ENCODE measurements at places on chromosomes 3 and 15.

DNA sequence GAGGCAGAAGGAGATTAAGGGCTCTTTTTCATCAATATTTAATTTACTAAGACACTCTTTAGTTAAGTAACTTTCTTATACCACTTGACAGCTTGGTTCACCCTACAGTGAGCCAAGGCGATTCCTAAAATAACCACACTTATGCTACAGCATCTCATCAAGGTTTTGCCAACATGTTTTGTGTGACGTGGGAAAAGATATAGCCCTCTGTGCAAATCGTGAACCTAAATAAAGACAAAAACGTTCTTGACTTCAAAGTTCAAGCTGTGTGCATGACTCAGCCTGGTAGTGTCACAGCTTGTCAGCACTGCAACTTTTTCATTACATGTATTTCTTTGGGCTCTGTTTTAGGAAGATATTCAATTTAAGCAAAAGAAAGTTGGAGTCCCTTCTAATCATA, 297.0 kb upstream of the EPHA3 start:
- no peak for DNase-seq

DNA sequence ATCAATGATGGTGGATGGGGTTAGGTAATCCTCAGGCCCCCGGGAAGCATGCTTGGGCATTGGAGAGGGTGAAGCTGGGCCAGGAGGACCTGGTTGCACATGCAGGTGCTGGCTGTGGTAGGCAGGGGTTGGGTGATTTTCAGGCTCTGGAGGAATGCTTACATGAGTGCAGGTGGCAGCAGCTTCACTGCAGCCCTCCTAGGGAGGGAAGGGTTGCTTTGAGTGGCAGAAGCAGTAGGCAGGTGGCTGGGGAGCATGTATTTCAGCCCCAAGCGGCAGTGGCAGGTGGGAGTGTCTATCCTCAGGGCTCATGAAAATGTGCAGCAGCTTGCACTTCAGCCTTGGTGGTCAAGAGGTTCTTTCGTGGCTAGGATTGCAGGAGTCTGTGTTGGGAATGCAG, 230.0 kb upstream of the CTNNB1 start:
- no peak for DNase-seq

GRCh38 chr15:92662762-92663161, 7.2 kb upstream of the FAM174B start:
- DNase-seq, result no peak

DNA sequence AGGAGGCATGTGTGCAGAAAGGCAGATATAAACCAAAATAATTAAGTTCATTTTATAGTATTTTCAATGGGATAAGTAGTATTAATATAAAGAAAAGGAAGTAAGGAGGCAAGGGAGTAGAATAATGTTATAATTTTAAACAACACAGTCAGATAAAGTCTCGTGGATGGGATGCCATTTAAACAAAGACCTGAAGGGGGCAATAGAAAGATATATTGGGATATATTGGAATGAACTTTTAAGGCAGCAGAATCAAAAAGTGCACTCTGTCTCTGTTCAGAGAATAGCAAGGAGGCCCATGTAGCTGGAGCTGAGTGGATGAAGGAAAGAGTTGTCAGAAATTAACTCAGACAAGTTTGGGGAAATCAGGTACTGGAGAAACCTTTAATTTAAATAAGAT, 158.7 kb downstream of the CGGBP1 start:
- DNase-seq, result no peak

DNA sequence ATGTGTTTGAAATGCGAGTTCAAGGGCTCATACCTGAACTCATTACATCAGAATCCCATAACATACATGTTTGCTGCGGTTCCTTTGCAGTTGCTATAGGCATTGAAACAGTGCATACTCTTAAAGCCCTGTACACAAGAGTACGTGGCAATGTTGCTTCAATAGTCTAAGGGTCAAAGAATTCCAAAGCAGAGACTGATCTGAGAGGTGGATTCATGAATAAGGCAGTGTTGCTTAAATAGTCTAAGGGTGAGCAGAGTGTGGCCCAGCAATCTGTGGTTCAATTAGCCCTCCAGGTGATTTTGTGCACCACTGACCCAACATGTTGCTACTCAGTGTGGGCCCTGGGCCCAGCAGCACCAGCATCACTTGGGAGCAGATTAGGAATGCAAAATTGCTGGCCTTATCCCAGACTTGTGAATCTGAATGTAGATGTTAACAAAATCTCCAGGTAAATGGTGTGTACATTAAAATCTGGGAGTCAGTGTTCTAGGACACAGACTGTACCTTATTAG, 314.7 kb upstream of the UMPS start:
- no peak for DNase-seq

- peak; percentile 3 for DNase-seq
These were observed 106.3 kb downstream of the ZBTB20 start for GRCh38 chr3:115040673-115041286.

DNA sequence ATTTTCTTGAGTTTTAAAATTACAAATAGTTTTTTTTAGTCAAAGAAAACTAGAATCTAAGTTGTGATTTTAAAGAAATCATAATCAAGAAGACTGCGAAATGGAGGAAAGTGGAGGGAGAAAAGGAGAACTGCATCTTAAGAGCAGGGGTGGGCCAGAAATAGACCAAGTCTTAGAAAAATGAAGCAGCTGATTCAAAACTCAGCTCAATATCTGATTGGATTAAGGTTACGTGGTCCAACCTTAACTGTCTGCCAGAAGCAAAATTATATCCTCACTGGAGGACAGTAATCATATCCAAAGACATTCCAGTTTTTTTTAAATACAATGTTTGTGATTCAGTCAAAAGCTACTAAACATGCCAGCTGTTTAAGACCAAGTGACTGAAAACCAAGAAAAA, 41.4 kb downstream of the CHSY1 start:
- no peak for DNase-seq

DNA sequence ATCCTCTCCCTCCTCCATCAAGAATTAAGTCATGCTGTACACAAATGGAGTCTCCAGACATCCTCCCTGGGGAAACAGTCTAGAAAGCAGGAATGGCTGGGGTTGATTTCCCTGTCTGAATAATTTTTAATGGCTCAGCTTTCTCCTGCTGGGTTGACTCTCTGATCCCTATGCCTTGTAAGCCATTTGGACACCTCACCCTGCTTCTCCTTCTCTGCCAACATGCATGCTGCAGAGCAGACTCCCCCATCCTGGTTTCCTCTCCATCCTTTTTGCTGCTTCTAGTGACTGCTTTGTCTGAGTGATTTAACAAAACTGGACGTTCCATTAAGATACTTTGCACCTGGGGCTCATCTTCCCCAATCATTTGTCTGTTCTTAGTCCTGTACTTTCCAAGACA, 22.2 kb downstream of the SV2B start:
- DNase-seq, result no peak

DNA sequence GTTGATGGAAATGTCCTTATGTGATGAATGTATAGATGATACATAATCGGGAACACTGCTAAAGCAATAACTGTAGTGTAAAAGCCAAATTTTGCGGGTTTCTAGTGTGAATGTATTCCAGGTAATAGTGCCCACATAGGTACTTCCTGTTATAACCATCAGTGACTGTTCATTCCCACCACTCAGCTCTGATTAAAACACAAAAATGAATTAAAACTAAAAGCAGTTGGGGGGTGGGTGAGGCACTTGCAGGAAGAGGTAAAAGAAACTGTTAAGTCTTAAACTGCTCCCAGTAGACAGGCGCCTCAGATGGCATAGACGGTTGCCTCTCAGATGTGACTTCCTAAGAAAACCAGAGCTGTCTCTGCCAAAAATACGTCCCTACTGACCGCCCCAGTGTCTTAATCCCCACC, 893 bp upstream of the MTHFS start:
- DNase-seq, result peak; percentile 18

GRCh38 chr15:91264651-91265351, 164.7 kb downstream of the SV2B start:
- DNase-seq, result no peak

- no peak for DNase-seq
These were observed 63.9 kb downstream of the ST8SIA2 start for GRCh38 chr15:92457471-92458041.

DNA sequence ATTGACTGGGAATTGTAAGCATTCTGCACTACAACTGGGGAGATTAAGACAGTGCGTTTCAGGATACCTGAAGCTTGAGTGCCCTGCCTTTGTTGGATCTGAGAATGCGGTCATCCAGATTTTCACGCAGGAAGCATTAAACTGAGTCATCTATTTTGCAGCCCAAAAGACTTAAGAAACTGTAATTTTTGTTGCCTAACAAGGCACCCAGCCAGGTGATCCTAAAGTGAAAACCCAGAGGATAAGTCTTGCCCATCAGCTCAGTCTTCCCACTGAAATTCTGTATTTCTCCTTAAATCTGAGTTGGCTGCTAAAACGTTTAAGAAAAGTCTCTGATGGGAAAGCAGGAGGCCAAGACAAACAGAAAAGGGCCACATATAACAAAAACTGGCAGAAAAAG, 242.5 kb upstream of the TMCO5A start:
- DNase-seq, result no peak

GRCh38 chr15:47796339-47796738, 79.0 kb downstream of the SEMA6D start:
- DNase-seq, result no peak

GRCh38 chr15:77187751-77188464, 117.0 kb upstream of the TSPAN3 start:
- no peak for DNase-seq

GRCh38 chr3:110343376-110343775, 728.2 kb upstream of the NECTIN3 start:
- no peak for DNase-seq

DNA sequence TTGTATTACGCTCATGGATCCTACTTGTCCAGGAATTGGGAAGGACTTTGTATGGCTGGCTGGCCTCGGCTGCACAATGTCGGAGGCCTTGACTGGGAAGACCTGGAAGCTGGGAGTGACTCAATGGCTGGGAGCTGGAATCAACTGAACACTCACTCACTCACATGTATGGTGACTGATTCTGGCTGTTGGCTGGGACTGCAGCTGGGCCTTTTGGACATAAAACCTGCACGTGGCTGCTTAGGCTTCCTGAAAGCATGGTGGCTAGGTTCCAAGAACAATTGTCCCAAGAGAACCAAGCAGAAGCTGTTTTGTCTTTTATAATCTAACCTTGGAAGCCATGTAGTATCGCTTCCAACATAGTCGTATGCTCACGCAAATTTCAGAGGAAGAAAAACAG, 38.0 kb upstream of the CMTM8 start:
- DNase-seq, result no peak

DNA sequence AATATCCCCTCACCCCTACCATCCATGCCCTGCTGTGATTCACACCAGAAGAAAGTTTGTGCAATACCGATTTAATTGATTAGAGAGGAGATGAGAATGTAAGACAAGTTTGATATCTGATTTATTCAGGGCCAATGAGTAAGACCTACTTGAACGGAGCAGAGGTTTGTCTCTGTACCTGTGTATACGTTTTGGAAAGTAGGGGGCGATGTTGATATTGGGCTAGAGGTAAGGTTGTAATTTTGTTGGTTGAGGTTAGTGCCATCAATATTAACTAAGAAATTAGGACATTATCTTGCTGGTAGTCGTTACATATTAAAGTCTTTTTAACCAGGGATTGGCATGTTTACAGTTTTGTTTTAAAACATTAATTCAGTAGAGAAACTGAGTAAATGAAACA, 20.5 kb downstream of the EAF2 start:
- DNase-seq, result no peak

DNA sequence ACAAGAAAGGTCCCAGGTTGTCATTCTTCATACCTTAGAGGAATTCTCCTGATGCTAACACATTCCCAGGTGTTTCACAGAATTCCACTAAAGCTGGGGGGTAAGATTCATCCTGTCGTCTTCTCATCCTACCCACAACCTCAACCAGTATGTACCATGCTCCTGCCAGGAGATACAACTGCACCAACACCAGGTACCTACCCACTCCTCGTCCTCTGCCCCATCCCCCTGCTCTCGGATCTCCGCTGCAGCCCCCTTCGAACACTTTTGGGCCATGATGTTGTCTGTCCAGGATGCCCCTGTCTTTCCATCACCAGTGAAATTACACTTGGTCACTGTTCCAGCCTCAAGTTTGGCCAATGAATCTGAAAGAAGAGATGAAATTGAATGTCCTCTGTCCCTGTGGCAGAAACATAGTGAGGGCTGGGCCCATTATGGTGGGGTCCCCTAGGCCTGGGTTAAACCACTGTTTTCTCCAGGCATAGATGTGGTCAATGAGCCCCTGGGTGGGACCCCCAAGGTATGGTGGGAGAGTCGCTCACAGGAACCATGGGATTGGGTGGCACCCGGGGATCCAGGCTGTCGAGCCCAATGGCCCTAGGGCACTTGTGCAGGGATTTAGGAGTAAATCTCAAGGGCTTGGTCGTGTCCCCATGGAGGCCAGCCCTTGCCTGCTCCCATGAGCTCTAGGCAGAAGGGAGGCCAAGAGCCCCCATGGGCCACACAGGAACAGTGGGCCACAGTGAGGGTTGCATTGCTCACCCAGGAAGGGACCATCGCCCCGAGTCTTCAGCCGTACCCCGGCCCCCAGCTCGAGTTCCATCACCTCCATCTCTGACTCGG, 9.4 kb upstream of the AP3S2 start:
- DNase-seq, result no peak

DNA sequence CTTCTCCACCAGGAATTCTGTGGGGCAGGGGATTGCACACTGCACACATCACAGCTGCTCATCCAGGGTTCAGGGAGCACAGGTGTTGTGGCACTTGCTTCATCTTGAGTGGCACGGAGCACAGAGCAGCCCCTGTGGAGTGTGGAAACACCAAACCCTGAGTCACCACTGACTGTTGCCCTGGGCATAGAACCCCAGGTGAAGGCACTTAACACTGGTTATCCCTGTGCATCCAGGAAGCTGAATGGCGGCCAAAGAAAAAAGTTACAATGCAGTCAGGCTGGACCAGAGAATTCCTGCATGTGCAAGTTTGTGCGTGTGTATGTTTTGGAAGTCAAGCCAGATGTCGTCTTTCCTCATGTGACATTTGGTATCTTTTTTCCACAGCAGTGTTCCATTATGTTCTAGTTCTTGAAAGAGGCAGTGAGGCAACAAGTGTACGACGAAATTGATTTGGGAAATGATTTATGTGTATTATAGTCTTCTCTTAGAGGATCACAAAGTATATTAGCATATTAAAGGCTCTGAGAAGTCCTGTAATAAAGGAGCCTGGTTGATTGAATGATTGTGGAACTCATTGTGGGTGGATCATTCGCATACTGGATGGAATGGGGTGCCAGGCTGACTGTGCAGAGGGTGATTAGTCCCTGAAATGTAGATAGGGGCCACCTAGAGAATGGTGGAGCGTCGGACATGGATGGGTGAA, 292.3 kb downstream of the TLE3 start:
- no peak for DNase-seq

- DNase-seq, result no peak
These were observed 36.4 kb downstream of the WWTR1 start for GRCh38 chr3:149621218-149622005.

- no peak for DNase-seq
These were observed 591.9 kb downstream of the ROBO1 start for GRCh38 chr3:79175870-79176269.

DNA sequence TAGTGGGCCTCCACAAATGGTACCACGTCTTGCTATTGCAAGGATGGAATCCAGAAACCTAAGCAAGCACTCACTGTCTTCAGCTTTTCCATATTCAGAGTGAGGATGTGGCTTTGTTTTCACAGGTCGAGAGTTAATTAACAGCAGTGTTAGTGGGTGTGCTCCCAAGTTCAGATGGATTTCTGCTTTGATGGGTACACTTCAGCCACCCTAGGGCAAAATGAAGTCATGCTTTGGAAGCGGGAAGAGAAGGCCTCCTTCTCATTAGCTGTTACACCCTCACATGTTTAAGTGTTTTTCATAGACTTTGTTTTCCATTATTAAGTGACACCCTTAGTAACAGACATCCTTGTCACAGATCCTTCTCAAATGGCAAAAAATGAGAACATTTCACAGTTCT, 36.3 kb upstream of the DYNC1LI1 start:
- DNase-seq, result no peak

- DNase-seq, result no peak
These were observed 4.3 kb downstream of the DNAJB8 start for GRCh38 chr3:128462341-128462910.

All from stimulated activated CD8-positive, alpha-beta memory T cell treated with anti-CD3 and anti-CD28 coated beads, Interleukin-7, amount 100 ng/mL, for 4 hours (primary cell).